ENCODE measurements at places on chromosomes 2 and 18.

DNA sequence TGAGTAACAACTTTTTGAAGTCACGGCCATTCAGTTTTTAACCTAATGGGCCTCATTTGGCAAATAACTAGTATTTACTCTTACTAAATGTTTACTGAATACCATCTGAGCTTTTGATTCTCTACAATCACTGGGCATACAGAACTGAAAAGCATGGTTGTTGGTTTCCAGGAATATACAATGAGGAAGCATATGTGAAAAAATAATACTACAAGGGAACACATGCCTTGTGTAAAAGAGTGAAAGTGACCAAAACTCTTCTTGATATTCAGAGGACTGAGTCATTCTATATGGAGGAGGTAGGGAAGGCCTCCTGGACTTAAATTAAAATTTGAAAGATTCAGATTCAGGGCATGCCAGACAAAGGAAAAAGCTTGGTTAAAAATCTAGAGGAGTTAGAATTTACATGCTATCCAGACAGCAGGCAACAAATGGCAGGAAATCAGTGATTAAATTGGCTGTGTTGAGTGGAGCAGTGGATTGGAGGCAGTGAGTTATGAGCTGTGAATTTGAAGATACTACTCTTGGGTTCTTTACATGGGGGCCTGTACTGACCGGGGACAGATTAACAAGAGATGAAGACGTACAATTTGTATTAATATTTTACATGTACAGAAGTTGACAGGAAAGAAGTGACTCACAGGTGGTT lies 53.6 kb upstream of the NRXN1 start:
- no peak for DNase-seq

- DNase-seq, result no peak
Measured at GRCh38 chr2:150787353-150788093, 300.1 kb upstream of the RND3 start.

DNA sequence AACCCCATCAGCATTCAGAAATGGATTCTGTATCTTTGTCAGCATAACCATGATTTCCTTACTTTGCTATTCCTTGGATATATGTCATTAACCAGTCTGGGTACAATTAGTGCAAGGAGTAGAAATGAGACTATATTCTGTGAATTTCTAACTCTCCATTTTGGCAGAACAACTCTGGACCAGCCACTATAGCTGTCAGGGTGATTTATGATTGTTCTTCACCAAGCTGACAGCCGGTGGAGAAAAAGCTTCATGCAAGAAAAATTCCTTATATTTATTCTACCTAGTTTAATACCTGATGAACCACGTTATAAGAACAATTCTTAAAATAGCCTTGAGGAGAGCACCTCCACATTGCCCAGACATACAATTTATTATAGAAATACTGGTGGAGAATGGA lies 431.2 kb upstream of the TCF4 start:
- no peak for DNase-seq

DNA sequence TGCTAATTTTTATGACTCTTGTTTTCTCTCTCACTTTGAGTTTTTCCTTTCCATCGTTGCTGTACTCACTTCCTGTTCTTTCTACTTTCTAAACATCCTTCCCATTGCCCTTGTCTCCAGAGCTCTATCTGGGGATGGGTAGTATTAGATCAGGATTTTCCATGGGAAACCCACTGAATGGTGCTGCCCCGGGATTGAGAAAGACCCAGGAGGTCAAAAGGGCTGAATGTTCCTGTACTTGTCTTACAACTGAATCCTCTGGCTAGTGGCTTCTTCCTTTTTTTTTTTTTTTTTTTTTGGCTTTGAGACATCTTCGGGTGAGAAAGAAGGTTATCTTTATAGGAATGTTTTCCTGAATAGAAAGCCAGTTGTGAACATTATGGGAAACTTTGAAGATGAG lies 364.8 kb upstream of the SLC14A2 start:
- DNase-seq, result no peak

- DNase-seq, result no peak
Measured at GRCh38 chr2:102147935-102148334, 5.4 kb downstream of the IL1R1 start.

GRCh38 chr2:211673133-211673905 lies 865.3 kb downstream of the ERBB4 start:
- DNase-seq, result no peak

- DNase-seq, result no peak
Measured at GRCh38 chr2:186977433-186978045, 128.6 kb upstream of the ZSWIM2 start.

DNA sequence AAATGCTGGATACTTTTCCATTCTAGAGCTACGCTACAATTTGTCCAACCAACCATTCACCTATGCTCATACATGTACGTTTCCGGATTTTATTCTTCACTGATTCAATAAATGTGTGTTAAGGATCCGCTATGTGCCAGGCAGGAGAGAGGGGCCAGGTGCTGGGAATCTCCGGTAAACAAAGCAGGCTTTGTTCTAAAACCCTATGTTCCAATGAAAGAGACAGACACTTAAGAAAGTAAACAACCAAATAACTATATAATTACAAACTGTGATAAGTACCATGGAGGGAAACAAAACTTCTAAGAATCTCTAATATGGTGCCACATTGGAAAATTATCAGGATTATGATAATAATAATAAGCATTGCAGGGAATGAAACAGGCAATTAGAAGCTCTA lies 22.2 kb upstream of the POMC start:
- no peak for DNase-seq

DNA sequence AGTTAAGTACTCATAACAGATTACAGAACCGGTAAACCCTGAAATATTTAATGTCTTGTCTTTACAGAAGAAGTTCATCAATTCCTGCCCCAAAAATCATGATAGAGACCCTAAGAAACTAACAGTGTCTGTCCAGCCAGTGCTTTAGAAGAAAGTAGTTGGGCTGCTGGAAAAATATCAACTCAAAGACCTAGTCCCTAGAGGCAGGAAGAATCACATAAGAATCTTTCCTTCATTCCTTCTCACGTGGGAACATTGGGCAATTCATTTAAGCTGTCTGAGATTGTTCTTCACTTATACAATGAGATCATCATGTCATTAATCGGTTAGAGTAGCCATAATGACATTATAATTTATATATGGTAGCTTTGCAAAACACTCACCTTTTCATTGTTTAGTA lies 156.4 kb downstream of the CCBE1 start:
- DNase-seq, result no peak

- no peak for DNase-seq
Measured at GRCh38 chr2:119934319-119934718, 78.6 kb upstream of the EPB41L5 start.

DNA sequence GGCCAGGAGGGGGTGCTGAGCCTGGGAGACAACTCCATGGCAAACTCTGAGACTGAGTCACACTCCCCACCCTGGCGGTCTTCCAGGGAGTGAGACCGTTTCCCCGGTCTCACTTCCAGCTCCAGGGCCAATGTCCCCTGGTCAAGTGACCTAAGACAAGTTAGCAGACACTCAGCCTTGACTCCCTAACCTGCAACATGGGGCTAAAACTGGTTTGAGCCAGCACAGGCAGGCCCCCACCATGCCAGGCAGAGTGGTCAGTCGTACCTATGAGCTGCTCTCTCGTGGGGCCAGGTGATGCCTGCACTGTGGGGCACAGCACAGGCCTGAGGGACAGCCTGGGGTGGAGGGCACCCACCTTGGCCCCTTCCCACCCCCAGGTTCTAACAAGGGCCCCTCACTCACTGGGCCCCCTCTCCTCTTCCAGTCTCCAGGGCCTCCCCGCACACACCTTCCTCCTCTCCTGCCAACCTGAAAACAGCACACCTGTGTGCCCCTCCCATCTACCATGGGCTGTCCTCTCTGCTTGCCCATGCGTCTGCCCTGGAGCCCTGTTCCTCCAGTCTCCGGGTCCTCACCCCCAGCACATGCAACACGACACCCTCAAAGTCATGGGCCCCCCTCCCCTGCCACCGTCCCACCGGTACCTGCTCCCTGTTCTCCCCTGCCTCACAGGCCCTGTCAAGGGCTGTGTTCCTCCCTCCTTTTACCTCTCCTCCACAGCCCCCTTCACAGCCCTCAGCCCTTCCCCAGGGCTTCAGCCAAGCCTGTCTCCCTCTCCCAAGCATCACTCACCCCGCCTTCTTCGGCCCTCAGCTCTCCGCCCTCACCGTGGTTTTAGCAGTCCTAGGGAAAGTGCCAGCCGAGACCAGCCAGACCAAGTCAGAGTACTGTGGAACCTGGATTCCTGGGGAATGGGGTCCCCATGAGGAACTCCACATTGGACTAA lies 1.6 kb downstream of the GPR17 start:
- DNase-seq, result no peak

DNA sequence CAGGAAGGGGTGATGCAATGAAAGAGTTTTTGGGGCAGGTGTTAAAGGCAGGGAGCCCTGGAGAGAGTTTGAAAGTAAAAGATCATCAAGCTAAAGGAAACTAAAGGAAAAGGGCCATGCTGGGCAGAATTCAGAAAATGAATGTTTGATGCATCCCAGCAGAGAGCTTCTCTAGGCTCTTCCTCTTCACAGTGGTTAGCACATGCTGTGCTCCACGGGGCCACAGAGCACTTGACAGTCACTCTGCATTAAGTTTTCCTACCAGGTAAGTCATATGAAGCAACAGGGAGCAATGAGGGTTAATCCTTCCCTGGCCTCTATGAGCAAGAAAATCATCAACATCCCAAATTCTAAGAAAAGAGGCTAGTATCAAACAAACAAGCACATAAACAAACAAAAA lies 895.2 kb downstream of the TRIB2 start:
- DNase-seq, result no peak

- DNase-seq, result no peak
Measured at GRCh38 chr2:5915881-5916310, 223.7 kb downstream of the SOX11 start.

- no peak for DNase-seq
Measured at GRCh38 chr2:189143925-189144324, 35.6 kb downstream of the COL5A2 start.

- no peak for DNase-seq
Measured at GRCh38 chr18:49055754-49056172, 105.0 kb upstream of the SMAD7 start.

DNA sequence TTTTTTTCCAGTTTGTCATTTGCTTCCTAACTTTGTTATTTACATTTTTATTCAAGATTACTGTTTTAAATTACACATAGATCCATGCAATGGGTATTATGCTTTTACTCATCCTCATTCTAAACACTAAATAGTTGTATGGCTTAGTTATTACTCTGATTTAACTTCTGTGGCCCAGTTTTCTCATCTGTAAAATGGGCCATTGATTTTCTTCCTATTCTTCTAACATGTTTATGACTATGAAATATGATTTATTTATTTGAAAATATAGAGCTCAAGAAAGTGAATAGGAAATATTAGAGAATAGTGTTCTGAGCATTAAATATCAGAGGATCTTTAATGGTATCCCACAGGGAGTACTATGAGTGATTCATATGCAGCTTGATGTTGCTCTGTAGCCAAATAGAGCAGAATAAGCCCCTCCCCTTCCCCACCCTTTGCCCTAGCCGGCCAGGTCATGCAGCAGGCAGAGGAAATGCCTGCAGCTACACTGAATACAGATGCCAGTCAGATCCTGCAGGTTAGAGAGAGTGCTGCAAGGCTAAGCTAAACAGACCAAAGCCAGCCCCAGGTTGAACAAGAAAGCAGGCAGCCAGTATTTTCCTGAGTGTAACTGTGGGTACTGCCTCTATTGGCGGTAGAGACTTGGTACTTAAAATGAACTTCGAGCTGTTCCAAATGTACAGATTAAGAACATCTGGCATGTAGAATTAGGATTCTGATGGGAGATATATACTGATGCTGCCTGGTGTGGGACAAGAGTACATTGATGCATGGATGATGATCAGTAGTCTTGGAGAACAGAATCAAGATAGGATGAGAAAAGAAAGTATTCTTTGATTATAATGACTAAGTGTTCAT lies 11.7 kb upstream of the ACYP2 start:
- DNase-seq, result peak; percentile 20

DNA sequence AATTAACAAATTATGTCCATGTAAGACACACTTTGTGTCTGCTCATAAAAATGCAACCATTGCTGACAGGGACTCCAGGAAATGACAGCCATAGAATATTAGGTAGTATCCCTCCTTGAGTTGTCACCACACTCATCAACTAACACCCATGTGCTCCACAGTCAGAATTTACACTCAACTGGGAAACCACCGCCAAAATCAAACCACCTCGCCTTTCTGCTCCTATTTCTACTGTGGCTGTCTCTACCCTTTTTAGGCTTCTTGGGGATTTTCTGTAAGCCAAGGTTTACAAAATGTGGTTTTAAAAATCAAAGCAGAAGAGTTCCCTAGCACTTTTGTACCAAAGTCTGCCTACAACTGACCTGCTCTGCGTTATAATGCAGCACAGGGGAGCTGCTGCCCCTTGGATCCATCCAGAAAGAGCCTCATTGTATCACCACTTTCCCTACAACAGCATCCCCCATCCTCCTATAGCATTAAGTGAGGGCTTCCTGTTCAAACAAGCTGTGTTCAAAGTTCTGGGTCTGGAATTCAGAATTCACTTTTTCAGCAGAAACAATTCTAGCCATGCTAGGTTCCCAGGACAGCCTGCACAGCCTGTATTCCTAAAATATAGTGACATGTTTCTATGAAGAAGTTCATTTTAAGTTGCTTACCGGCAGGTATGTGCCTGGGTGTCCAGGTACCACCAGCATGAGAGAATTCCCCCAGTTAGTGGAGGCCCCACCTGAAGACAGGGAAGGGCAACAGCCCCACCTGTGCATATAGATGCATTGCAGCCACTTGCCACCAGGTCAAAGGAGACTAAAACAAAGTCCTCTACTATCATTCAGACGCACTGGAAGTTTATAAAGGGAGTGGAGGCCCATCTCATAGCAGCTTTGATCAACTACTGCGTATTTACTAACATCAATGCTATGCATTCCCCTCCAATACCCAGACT lies 104.3 kb downstream of the MYO5B start:
- DNase-seq, result no peak

- no peak for DNase-seq
Measured at GRCh38 chr2:177332992-177333388, 59.6 kb upstream of the AGPS start.
